Stomach (tissue), 19 donors: ENCODE measurements at places on chromosomes 1 and 21. TPM values are rescaled to one million over a fixed set of nuclear protein-coding genes. Genes with fewer than 3 reads are reported as not detected.

Gene LCE3D
- not detected for polyA plus RNA-seq

Gene PRAMEF15
- not detected for polyA plus RNA-seq

Gene PCSK9
- polyA plus RNA-seq = 2.6 TPM

Gene RAB3B
- polyA plus RNA-seq = 0.31 TPM

Gene PPIAL4G
- polyA plus RNA-seq = not detected

Gene PLEKHA6
- 37.5 TPM for polyA plus RNA-seq

Gene HTR6
- not detected for polyA plus RNA-seq

Gene SPATA46
- not detected for polyA plus RNA-seq

Gene SYT14
- polyA plus RNA-seq = 0.06 TPM

Gene OLIG1
- polyA plus RNA-seq = not detected

Gene ADAMTS1
- polyA plus RNA-seq = 12.2 TPM

Gene ST6GALNAC5
- polyA plus RNA-seq = 1.3 TPM

Gene SMG7
- polyA plus RNA-seq = 17.4 TPM

Gene KIF21B
- 0.31 TPM for polyA plus RNA-seq

Gene RAB7B
- 3.4 TPM for polyA plus RNA-seq

Gene DRAXIN
- 0.03 TPM for polyA plus RNA-seq

Gene MRPL24
- 111 TPM for polyA plus RNA-seq

Gene PRRX1
- 2.9 TPM for polyA plus RNA-seq

Gene ELAPOR1
- 47.7 TPM for polyA plus RNA-seq

Gene CNR2
- 0.23 TPM for polyA plus RNA-seq

Gene PRR9
- polyA plus RNA-seq = not detected

Gene MCOLN2
- 1.7 TPM for polyA plus RNA-seq

Gene MKNK1
- polyA plus RNA-seq = 21.2 TPM

Gene WDTC1
- polyA plus RNA-seq = 7.8 TPM

Gene TEDDM1
- not detected for polyA plus RNA-seq

Gene SYDE2
- polyA plus RNA-seq = 1.2 TPM

Gene UBE2Q1
- 25.0 TPM for polyA plus RNA-seq

Gene AGRN
- polyA plus RNA-seq = 3.5 TPM

Gene TCHHL1
- polyA plus RNA-seq = not detected

Gene DMBX1
- polyA plus RNA-seq = not detected

Gene NOTCH2
- 0.92 TPM for polyA plus RNA-seq

Gene FASLG
- 0.12 TPM for polyA plus RNA-seq

Gene HPCAL4
- polyA plus RNA-seq = 0.15 TPM

Gene LTN1
- 3.2 TPM for polyA plus RNA-seq

Gene MAGI3
- polyA plus RNA-seq = 5.0 TPM

Gene NOS1AP
- polyA plus RNA-seq = 0.46 TPM

Gene SV2A
- polyA plus RNA-seq = 1.00 TPM

Gene LRRC8C
- 1.00 TPM for polyA plus RNA-seq

Gene POU3F1
- not detected for polyA plus RNA-seq

Gene ATP6V1G3
- not detected for polyA plus RNA-seq

Gene KCNK1
- polyA plus RNA-seq = 20.9 TPM

Gene LCK
- polyA plus RNA-seq = 4.1 TPM

Gene OR14K1
- polyA plus RNA-seq = not detected

Gene CCDC30
- polyA plus RNA-seq = 0.70 TPM

Gene OR2T33
- not detected for polyA plus RNA-seq

Gene MFSD2A
- 0.75 TPM for polyA plus RNA-seq

Gene GPR161
- polyA plus RNA-seq = 2.6 TPM

Gene MECR
- 18.2 TPM for polyA plus RNA-seq

Gene LHX8
- polyA plus RNA-seq = not detected

Gene RBP7
- 18.8 TPM for polyA plus RNA-seq

Gene KCNN3
- 0.25 TPM for polyA plus RNA-seq

Gene PPM1J
- polyA plus RNA-seq = not detected

Gene CSF3R
- polyA plus RNA-seq = 1.6 TPM

Gene PDPN
- 25.7 TPM for polyA plus RNA-seq

Gene FAM3B
- 98.7 TPM for polyA plus RNA-seq
